Stimulated activated CD8-positive, alpha-beta memory T cell treated with anti-CD3 and anti-CD28 coated beads, Interleukin-4, amount 100 ng/mL, for 24 hours (primary cell): ENCODE measurements at places on chromosomes 2 and 18.

DNA sequence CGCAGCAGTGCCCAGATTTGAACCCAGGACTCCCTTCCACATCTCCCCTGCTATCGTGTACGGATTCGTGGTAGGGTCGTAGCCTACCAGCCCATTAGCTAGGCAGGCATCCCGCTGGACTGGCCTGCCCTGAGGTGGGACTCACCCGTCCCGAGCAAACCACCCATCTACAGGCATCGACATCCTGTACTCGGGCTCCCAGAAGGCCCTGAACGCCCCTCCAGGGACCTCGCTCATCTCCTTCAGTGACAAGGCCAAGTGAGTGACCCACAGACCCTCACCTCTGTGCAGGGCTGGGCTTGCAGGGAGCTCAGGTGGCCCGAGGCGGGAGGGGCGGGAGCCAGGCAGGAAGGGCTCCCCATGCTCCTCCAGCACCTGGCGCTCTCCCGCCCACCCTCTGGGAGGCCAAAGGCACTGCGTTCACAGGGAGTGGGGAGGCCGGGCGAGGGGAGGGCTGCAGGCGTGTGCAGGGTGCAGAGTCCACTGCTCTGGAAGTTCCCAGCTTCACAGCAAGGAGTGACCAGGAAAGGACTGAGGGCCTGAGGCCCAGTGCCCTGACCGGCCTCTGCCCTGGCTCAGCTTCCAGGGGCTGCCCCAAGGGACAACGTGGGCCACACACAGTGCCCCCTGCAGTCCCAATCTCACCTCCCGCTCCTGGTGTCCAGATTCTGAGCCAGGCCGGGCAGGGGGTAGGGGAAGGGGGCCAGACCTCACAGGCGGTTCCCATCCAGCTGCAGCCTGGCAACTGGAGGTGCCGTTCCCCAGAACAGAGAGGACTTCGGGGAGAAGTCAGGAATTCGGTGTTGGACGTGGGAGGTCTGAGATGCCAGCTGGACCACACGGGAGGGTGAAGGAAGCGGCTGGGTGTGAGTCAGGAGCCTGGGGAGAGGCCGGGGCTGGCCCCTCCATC is 5.4 kb downstream of the AGXT start:
- DNase-seq: no peak

- no peak for DNase-seq
These were observed 141.1 kb downstream of the KLHL29 start for GRCh38 chr2:23526114-23526513.

DNA sequence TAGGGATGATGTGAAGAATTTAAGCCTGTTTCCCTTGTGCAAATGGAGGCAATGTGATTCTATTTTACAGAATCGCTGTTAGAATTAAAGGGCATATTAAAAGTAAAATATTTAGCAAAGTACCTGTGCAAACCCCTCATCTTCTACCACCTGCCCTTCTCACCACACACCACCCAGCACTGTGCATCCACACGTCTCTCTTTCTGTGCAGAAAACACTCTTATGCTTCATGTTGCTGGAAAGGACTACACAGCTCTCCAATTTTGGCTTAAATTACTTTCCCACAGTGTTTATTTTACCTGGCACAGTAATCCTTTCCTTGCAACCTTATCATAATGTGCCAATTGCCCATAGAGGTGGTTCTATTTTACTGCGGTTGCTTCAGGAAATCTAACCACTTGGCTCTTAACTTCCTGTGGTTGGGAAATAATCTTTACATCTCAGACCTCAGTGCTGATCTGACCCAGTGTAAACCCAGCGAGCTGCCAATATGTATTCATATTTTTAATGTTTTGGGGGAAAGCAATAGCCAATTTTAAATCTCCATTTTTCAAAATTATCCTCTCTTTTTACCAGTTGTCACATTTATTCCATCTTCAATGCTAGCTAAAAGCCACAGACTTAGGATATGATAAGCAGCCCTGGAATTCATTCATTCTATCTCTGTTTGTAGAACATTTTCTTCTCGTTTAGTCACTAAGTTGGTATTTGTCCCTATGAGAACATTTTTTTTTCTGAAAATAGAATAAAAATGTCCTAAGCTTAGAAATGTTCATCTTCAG is 250.9 kb downstream of the DSEL start:
- no peak for DNase-seq

GRCh38 chr18:36403896-36404820 is 106.6 kb downstream of the FHOD3 start:
- DNase-seq: no peak

DNA sequence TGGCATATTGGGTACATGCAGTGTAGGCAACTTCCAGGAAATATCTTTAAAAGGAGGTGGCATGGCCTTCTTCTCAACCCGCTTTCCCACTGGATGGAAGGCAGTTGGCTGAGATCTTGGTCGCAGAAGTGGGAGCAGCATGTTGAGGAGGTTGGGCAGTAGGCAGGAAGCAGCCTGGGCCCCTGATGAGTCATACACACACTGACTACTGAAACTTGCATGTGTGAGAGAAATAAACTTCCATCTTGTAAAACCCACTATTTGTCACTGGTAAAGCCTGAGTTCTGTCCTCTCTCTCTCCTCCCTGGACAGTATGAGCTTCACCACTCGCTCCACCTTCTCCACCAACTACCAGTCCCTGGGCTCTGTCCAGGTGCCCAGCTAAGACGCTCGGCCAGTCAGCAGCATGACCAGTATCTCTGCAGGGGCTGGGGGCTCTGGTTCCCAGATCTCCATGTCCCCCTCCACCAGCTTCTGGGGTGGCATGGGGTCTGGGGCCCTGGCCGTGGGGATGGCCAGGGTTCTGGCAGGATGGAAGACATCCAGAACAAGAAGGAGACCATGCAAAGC is 233.8 kb upstream of the SPRED2 start:
- no peak for DNase-seq

GRCh38 chr18:9570255-9570654 is 44.1 kb downstream of the PPP4R1 start:
- DNase-seq: no peak

- DNase-seq: no peak
These were observed 90.4 kb downstream of the PLCL1 start for GRCh38 chr2:197894751-197895274.

- no peak for DNase-seq
These were observed 83.9 kb downstream of the RTP5 start for GRCh38 chr2:241953324-241953928.

DNA sequence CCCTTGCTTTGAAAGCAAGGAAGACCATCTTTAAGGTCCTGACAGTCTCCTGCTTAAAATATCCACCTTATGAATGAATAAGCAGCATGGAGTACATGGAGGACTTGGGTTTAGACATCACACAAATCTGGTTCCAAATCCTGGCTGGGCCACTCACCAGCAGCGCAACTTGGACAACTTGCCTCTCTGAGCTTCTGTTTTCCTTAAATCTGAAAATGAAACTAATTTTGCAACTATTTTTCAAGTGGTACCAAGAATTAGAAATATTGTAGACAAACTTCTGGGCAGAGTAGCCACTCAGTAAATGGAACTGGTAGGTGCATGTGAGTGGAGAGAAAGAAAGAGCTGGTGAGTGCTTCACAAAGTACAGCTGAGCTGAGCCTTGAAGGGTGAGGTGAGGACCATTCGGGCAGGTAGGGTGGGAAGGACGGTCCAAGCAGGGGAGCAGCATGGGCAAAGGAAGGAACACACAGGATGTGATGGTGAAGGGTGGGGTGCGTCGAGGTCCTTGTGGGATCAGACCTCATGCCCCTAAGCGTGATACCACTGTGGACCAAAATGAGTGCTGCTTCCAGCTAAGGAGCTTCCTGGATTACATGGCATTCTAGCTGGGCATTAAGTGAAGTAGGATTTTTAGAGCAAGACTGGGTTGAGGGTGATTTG is 14.4 kb upstream of the TET3 start:
- no peak for DNase-seq

DNA sequence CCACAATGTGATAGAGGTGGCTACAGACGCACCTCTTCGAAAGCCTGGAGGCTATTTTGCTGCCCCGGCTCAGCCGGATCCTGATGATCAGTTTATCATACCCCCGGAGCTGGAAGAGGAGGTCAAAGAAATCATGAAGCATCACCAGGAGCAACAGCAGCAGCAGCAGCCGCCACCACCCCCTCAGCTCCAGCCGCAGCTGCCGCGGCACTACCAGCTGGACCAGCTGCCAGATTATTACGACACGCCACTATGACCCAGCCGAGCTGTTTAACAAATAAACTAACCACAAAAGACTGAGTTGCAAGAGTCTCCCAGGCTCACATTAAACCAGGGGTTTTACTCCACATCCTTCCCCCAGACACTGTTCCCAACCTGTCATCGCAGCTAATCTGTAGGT is 263.8 kb downstream of the PHLPP1 start:
- DNase-seq: no peak

GRCh38 chr2:99404797-99405669 is 67.8 kb downstream of the EIF5B start:
- DNase-seq: no peak

GRCh38 chr2:207137596-207138337 is 28.0 kb downstream of the KLF7 start:
- DNase-seq: no peak

DNA sequence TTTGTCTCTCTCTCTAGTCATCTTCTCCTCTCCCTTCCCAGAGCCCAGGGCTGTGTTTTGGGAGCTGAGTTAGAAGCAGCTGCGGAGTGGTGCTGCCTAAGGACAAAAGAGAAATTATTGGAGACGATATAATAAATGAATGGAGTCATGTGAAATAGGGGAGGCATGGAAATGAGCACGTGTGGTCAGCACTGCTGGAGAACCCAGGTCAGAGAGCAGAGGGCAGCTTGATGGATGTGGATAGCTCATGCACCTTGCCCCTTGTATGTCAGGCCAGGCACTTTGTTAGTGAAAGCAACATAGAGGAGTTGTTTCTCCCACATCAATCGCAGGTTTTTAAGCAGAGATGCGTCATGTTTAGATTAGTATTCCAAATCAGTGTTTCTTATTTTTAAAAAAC is 15.7 kb downstream of the TTR start:
- no peak for DNase-seq

GRCh38 chr2:147327613-147328012 is 517.2 kb upstream of the ACVR2A start:
- DNase-seq: no peak

- DNase-seq: no peak
These were observed 74.3 kb downstream of the BCL2L11 start for GRCh38 chr2:111194835-111195621.

GRCh38 chr2:62334009-62334408 is 138.1 kb downstream of the B3GNT2 start:
- no peak for DNase-seq

GRCh38 chr2:167334146-167334742 is 446.0 kb downstream of the XIRP2 start:
- no peak for DNase-seq

DNA sequence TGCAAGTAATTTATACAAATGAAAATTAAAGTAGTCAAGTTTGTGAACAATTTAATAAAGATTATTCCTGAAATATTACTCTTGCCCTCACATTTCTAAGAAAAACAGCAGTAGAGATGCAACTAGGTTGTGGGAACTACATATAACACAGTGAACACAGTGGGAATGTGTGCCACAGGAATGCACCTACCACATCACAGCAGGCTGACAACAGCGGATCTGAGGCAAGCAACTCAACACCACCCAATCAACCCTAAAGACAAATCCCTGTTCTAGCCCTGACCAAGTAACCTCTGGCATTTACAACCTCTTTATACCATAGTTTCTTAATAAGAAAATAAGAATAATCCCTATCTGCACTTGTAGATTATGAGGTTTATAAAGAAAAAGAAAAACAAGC is 23.4 kb downstream of the MBOAT2 start:
- no peak for DNase-seq

DNA sequence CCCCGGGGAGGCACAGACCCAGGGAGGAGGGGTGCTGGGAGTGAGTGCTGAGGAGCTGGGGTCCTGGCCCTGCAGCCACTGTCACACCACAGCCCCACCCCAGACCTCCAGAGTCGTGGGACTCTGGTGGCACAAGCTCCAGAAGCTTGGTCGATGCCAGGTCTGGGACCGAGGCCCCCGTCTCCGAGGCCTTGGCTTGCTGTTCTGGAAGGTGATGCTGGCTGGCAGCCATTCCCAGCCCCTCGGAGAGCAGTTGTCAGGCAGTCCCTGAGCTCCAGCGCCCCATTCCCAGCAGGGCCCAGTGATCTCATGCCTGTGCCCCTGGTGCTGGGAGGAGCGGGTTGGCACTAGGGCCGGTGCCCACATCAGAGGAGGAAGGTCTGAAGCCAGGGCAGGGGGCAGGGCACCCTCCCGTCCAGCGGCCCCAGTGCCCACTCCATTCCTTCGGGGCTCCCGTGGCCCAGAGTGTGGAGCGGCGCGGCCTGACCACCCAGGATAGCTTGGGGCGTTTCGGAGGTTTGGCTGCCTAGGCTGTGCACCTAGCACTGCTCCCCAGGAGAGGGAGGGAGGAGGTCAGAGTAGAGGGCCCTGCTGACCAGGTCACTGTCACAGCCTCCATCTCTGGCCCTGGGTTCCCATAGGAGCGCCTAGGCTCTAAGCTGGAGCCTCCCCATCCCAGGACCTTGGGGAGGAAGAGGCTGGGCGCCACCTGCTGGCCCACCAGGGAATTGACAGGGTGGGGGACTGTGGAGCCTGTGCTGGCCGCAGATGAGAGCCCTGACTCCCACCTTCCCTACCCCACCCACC is 16.8 kb upstream of the ALPI start:
- no peak for DNase-seq

GRCh38 chr2:201882353-201883090 is 76.2 kb downstream of the CDK15 start:
- DNase-seq: no peak

- no peak for DNase-seq
These were observed 145.9 kb upstream of the FHL2 start for GRCh38 chr2:105544591-105545377.

DNA sequence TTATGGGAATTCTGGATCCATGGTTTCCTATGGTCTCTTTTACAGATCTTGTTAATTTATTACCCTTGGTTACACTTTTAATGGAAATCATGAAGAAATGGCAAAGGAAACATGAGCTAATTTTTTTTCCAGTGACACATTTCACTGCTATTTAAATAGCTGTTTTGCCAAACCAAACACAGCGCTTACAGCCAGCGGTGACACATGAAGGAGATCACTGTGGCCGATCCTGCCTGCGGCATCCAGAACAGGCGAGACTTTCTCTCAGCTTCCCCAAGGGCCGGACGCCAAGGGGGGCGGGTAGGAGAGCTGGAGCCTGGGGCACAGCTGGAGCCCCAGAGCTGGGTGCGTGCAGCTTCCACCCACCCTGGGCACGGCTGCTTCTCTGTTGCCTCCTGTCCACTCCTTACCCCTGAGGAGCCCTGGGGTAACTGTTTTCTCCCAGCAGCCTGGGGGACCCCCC is 81.4 kb upstream of the PKDCC start:
- DNase-seq: no peak

DNA sequence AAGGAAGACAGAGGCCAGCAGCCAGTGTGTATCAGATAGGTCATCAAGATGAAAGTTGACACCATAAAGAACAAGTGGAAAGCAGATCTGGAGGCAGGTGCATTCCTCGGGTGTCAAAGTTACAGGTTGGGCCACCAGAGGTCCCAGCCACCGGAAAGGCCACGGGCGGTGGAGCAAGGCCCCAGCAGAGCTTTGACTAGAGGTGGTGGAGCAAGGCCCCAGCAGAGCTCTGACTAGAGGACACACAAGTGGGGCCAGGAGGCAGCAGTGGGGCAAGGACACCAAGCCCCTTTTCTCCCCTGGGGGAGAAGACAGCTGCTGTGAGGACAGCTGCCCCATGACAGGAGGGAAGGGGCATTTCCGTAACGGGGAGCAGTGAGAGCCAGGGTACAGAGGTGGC is 115.1 kb downstream of the GYPC start:
- DNase-seq: no peak

GRCh38 chr2:234341306-234341985 is 155.4 kb downstream of the ARL4C start:
- no peak for DNase-seq

GRCh38 chr2:223797811-223798721 is 39.3 kb downstream of the AP1S3 start:
- no peak for DNase-seq
